HepG2 (cell line): ENCODE measurements at places on chromosomes 3 and 15. TPM values are rescaled to one million over a fixed set of nuclear protein-coding genes. Genes with fewer than 3 reads are reported as not detected.

DNA sequence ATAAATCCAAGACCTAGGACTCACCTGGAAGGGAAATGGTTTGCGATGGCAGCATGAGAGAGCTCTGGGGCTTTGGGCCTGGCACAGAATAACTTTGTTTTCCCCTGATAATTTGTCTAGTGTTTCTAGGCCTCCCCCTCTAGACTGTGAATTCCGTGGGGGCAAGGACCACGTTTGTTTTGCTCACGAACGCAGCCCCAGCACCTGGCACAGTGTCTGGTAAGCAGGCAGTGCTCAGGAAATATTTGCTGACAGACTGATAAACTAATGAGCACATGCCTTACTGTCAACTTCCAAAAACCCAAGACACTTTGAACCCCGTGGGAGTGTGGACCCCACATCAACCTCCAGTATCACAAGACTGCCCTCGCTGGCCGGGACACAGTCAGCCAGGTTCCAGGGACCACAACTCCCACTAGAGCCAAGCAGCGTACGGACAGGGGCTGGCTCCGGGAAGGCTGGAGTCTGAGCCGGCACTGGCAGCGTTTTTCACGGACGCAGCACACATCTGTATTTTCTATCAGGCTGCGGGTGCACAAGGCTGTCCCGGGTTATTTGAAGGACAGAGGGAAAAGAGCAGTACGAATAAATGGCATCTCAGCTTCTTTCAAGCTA is 146.5 kb downstream of the XXYLT1 start:
- no peak for DNase-seq

DNA sequence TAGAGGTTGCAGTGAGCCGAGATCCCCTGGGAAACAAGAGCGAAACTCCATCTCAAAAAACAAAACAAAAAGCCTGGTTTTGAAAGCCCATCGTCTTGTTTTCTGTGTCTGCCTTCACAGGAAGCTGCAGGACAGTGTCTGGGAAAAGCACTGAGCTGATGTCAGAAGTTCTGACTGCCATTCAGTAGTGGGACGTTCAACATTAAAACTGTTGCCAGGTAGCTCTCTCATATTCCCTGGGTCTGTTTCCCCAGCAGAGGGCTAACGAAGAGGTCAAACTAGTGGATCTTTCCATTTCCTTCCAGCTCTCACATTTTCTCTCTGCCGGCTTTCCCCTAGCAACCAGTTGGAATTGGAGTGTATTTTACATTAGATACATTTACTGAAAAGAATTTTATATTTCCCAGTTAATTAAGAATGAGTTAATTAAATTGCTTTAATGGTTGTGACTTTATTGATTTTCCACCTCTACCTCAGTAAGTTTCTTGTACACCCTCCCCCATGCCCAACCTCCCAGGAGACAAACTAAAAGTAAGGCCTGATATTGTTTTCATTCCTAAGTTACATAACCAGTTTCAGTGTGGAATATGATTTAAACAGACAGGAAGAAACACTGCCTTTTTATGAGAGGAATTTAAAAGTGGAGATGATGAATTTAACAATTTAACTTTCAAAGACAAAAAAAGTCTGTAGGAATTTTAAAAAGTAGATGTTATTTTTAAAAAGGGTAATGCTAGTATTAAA is 29.9 kb downstream of the RCN2 start:
- no peak for DNase-seq

DNA sequence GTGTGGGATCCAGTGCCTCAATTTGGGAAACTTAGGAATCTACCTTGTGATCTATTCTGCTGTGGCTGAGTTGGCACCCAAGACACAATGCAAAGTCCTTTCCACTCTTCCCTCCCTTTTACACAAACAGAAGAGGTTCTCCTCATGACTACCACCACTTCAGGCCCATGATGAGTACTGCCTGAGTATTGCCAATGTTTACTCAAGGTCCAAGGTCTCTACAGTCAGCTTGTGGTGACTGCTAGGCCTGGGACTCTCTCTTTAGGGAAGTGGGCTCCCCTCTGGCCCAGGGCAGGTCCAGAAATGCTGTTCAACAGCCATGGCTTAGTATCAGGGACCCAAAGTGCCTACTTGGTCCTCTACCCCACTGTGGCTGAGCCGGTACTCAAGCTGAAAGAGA is 56.8 kb upstream of the PEX5L start:
- peak; percentile 32 for DNase-seq

- no peak for DNase-seq
Measured at GRCh38 chr3:63523100-63523499, 129.4 kb upstream of the SNTN start.

DNA sequence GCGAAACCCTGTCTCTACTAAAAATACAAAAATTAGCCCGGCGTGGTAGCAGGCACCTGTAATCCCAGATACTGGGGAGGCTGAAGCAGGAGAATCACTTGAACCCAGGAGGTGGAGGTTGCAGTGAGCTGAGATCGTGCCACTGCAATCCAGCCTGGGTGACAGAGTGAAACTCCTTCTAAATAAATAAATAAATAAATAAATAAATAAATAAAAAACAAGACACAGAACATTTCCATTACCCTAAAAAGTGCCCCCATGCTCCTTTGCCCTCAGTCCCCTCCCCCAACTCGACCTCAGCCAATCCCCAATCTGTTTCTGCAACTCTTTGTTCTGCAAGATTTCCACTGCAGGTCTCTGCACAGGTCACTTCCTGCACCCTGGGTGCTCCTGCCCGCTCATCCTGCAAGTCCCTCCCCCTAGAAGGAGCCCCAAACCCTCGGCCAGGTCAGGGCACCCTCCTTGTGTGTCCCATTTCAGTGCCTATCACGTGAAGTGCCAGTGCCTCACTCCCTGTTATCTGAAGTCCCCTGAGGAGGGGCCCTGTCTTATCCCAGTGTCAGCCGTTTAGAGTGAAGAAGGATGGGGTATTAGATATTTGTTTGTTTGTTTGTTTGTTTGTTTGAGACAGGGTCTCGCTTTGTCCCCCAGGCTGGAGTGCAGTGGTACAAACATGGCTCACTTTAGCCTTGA is 1.1 kb downstream of the FAM240A start:
- DNase-seq = no peak

- peak; percentile 88 for DNase-seq
Measured at GRCh38 chr3:46947981-46948791, 28.4 kb downstream of the CCDC12 start.

GRCh38 chr3:133113526-133113925 is 75.3 kb downstream of the TMEM108 start:
- DNase-seq = no peak

GOLGA6L9 gene
- total RNA-seq = 1.3 and 2.2 TPM in 2 replicates

UBE2Q2 gene
- total RNA-seq = 20.1 and 20.4 TPM in 2 replicates

GOLGA8G gene
- not detected in 2 replicates for total RNA-seq

AGBL1 gene
- total RNA-seq = not detected in 2 replicates
